ENCODE measurements at places on chromosomes 4 and X. TPM values are rescaled to one million over a fixed set of nuclear protein-coding genes. Genes with fewer than 3 reads are reported as not detected.

AR gene
- 0.75 TPM for total RNA-seq

GPR173 gene
- 4.0 TPM for total RNA-seq

PNMA3 gene
- total RNA-seq: not detected

ZCCHC4 gene
- 6.2 TPM for total RNA-seq

CDKL5 gene
- 2.3 TPM for total RNA-seq

CXCL13 gene
- not detected for total RNA-seq

DNAAF6 gene
- not detected for total RNA-seq

UGT2B10 gene
- not detected for total RNA-seq

FGF16 gene
- 0.99 TPM for total RNA-seq

SRPX gene
- total RNA-seq: 151 TPM

RBM46 gene
- not detected for total RNA-seq

NMU gene
- total RNA-seq: 0.72 TPM

MND1 gene
- 2.4 TPM for total RNA-seq

GPRASP2 gene
- 16.0 TPM for total RNA-seq

ATP1B4 gene
- total RNA-seq: not detected

SSX2B gene
- total RNA-seq: not detected

KIAA1210 gene
- not detected for total RNA-seq

GJB1 gene
- total RNA-seq: not detected

PLAC1 gene
- total RNA-seq: not detected

MGARP gene
- 32.9 TPM for total RNA-seq

SHROOM2 gene
- total RNA-seq: 5.7 TPM

ADH1B gene
- 0.47 TPM for total RNA-seq

HUWE1 gene
- total RNA-seq: 96.2 TPM

TCEAL3 gene
- 15.4 TPM for total RNA-seq

ARHGAP36 gene
- total RNA-seq: 0.09 TPM

CFAP47 gene
- not detected for total RNA-seq

ZNF718 gene
- 6.9 TPM for total RNA-seq

HPGDS gene
- total RNA-seq: not detected

FHIP1A gene
- total RNA-seq: under 0.01 TPM

RAB39B gene
- under 0.01 TPM for total RNA-seq

FBXO8 gene
- total RNA-seq: 17.4 TPM

LARP7 gene
- 27.8 TPM for total RNA-seq

STK32B gene
- total RNA-seq: 9.8 TPM

NOX1 gene
- not detected for total RNA-seq

HSFX3 gene
- not detected for total RNA-seq

SPATA4 gene
- total RNA-seq: 0.09 TPM

PCSK1N gene
- total RNA-seq: not detected

EFHC2 gene
- total RNA-seq: not detected

PCDH18 gene
- 1.2 TPM for total RNA-seq

TSPAN7 gene
- 3.7 TPM for total RNA-seq

GLOD5 gene
- not detected for total RNA-seq

SMPX gene
- not detected for total RNA-seq

NR3C2 gene
- total RNA-seq: 3.2 TPM

STARD8 gene
- 6.1 TPM for total RNA-seq

DNASE1L1 gene
- total RNA-seq: 122 TPM

PTCHD1 gene
- total RNA-seq: under 0.01 TPM

CSAG3 gene
- not detected for total RNA-seq

CCDC110 gene
- 0.75 TPM for total RNA-seq

USP17L11 gene
- total RNA-seq: not detected

BMX gene
- total RNA-seq: 148 TPM

ZCCHC18 gene
- total RNA-seq: 1.8 TPM

MTMR8 gene
- total RNA-seq: not detected

RHOXF2 gene
- not detected for total RNA-seq

FGG gene
- total RNA-seq: not detected

ERAS gene
- total RNA-seq: not detected

All from endothelial cell of coronary artery (primary cell).